Kidney capillary endothelial cell (primary cell): ENCODE measurements at places on chromosomes 2 and 18.

GRCh38 chr2:223894968-223895367 lies 50.2 kb downstream of the WDFY1 start:
- DNase-seq: no peak

- DNase-seq: peak; percentile 26
Measured at GRCh38 chr2:44598330-44599119, 236.8 kb downstream of the CAMKMT start.

DNA sequence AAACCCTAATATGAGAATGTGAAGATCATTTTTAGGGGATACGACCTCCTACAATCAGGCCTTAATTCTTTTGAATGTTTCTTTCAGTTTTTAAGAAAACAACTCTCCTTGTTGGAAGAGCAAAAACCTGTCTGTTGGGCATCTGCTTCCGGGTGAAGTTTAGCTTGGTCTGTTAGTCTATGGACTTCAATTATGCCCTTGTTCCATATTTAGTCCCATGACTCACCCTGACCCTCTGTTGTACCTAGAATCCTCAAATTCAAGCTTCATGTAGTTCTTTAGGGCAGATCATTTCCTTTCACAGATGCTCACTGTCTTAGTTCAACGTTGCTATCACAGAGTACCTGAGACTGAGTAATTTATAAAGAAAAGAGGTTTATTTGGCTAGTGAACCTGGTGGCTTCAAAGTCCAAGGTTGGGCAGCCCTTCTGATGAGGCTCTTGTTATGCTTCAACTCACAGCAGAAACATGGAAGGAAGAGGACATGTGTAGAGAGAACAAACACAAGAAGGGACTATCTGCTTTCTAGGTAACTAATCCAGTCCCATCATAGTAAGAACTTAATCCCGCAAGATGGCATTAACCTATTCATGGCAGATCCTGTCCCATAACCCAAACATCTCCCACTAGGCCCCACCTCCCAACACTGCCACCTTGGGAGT lies 82.5 kb upstream of the SERPINE2 start:
- DNase-seq: no peak

DNA sequence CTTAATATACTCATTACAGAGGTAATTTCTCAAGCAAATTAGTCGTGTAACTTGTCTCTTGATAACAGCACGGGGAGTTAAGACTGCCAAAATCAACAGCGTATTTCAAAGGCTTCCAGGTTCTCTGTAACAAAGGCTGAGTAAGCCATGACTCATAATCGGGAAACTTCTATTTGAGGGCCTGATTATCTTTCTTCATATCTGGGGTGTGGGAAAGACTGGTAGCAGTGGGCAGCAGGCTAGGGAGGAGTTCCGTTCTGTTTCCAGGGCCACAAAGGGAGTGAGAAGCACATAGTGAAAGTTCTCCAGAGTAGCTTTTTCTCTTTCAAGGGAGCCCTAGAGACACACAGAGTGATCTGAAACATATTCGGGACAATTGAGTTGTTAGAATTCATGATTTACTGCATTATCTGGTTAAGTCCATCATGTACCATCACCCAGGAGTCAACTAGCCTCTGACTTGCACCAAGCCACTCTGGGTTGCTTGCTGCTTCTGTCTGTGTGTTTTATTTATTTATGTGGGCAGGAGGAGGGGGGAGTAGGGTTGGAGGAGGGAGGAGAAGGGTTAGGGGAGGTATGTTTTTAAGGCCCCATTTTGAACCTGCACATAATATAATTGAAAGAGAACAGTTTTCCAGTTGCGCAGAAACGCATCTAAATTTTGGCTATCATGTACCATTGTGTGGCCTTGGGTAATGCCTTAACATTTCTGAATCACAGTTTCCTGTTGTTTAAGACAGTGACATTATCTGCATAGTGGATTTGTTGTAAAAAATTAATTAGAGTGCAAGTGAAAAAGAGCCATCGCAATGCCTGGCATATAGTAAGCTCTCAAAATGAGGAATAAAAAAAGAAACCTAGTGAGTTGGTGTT lies 80.5 kb upstream of the ITPRID2 start:
- peak; percentile 94 for DNase-seq

DNA sequence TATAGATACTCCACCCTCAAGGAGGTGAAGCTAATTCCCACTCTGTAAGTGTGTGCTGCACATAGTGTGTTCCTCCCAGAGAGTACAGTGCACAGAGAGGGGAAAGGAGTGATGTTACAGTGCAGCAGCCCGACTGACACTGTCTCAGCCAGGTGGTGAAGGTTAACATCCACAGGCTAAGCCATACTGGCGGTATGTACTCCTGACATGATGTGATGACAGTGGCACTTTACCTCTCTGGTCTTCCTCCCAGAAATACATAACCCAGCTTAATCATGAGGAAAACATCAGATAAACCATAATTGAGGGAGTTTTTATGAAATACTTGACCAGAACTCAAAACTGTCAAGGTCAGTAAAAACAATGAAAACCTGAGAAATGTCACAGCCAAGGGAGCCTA lies 107.1 kb downstream of the RAB3GAP1 start:
- no peak for DNase-seq

- DNase-seq: no peak
Measured at GRCh38 chr2:218010140-218010983, 7.6 kb upstream of the TNS1 start.

- DNase-seq: no peak
Measured at GRCh38 chr2:105368759-105369408, 30.0 kb downstream of the FHL2 start.

DNA sequence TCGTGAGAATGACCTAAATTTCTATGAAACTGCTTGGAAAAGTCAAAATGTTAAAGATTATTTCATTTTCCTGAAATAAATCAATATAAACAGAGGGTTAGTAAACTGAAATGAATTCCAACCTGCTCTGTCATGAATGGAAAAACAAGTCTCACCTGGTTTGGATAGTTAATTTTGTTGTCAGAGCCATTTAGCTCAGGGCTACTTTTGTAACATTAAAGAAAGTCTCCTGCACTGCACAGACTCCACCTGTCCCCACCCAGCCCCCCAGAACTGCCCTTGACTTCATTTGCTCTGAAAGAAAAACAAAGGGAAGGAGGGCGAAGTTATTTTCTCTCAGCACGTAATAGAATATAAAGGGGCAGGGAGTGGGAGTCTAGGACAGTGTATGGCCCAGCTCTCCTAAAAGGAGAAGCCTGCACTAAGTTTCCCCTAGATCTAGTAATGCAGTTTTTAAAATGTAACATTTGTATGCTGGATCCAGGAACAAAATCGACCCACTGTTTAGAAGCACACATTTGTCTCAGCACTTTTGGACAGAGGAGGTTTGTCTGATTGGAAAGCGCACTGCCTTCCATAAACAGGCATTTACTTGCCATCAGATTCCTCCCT lies 54.2 kb upstream of the ACSL3 start:
- no peak for DNase-seq
